ENCODE measurements at places on chromosomes 11 and 22. TPM values are rescaled to one million over a fixed set of nuclear protein-coding genes. Genes with fewer than 3 reads are reported as not detected.

- peak; percentile 32 for DNase-seq
Measured at GRCh38 chr11:108498046-108498815, at the start of gene POGLUT3. POGLUT3 (minus strand) TSS chr11:108498384; CDS start chr11:108498366, 18 bp downstream.

OR4S1 gene
- not detected for total RNA-seq

REXO2 gene
- total RNA-seq, result 166 TPM

- no peak for DNase-seq
Measured at GRCh38 chr22:27660306-27660705, 141.2 kb downstream of the MN1 start.

- no peak for DNase-seq
Measured at GRCh38 chr11:16081382-16082094, 274.8 kb downstream of the SOX6 start.

DNA sequence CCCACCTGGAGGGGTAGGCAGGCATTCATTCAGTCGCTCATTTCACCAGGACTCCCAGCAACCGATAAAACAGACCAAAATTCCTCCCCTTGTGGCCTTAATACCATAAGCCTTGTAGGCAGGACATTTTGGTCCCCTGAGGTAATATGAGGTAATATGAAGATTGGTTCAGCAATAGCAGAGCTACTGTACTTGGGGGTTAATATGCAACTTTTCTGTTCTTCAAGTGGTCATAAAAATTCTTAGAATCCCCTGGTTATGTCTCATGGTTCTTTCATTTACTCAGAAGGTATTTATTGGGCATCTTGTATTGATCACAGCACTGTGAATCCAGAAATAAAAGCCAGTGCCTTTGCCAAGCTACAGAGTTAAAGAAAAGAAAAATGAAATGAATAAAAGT is 29.8 kb downstream of the SHISA8 start:
- DNase-seq, result no peak

- DNase-seq, result no peak
Measured at GRCh38 chr11:81829976-81830375, 903.7 kb downstream of the FAM181B start.

SHANK3 gene
- 0.62 TPM for total RNA-seq

- no peak for DNase-seq
Measured at GRCh38 chr11:57444362-57445121, 15.8 kb upstream of the RTN4RL2 start.

- DNase-seq, result no peak
Measured at GRCh38 chr11:82750643-82751139, 17.0 kb upstream of the FAM181B start.

DNA sequence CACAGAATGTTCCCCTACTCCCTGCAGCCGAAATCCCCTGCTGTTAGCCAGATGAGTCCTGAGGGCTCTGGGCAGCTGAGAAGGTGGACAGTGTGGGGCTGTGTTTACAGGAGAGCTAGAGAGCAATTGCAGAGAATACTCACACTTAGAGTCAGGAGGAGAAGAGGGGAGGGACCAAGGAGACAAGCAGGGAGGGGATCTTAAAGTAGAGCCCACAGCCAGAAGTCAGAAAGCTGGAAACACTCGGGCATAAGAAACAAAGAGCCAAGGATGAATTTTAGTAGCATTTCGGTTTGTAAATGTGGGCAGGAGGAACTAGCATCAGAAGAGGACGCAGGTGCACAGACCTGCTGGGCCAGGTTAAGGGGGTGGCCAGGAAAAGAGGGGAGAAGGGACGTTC is 1435.9 kb downstream of the BRD1 start:
- DNase-seq, result no peak

CHRNA10 gene
- total RNA-seq, result 0.18 TPM

SYT12 gene
- 0.08 TPM for total RNA-seq

UPK3A gene
- not detected for total RNA-seq

- DNase-seq, result no peak
Measured at GRCh38 chr11:58919980-58920379, 19.3 kb upstream of the GLYATL1 start.

DNA sequence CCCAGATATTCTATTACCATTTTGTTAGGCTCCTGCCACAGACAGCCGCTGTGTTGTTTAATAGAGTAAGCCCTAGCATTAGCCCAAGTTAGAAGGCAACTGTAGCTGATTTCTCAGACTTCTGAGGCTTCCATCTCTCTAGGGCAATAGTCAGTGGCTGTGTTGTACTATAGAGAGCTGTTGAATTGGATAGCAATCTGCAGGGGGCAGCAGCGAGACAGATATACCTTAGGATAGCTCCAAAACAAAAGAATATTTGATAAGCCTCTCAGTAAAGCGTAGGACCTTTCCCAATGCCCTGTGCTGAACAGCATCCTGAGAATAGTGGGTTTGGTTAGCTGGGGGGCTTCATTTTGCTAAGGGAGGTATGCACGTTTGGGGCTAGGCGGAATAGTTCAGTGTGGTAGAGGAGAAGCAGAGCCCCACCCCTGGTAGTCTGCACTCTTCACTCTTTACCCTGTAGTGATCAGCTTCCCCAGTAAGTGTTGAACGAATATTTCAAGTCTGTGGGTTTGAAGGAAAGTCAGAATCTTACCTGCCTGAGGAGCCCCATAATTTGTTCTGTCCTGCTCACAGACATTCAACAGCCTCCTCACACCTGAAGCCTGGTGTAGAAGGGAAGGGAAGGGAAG is 515.1 kb downstream of the INSC start:
- no peak for DNase-seq

GRCh38 chr11:115251126-115251525 is 253.1 kb downstream of the CADM1 start:
- no peak for DNase-seq

F2 gene
- total RNA-seq, result not detected

DNA sequence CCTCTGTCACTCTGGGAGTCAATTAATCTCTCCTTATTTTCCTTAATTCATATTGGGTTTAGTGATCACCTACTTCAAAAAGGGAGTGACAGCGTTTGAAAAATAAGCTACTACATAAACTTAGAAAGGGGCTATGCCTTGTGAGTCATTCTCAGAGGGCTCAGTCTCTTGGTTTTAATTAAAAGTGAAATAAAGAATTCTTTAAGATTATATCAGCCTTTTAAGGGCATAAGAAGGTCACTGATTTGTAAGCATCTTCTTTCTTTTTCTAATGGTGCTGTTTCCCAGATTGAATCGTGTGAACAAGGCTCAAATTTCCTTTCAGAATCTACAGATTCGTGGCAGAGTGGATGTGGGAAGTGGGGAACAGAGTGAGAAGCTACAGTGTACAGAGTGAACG is 636.2 kb upstream of the CCDC90B start:
- no peak for DNase-seq

CYP2D6 gene
- not detected for total RNA-seq

All from H4 (cell line).